ENCODE measurements at places on chromosomes 6 and 20.

DNA sequence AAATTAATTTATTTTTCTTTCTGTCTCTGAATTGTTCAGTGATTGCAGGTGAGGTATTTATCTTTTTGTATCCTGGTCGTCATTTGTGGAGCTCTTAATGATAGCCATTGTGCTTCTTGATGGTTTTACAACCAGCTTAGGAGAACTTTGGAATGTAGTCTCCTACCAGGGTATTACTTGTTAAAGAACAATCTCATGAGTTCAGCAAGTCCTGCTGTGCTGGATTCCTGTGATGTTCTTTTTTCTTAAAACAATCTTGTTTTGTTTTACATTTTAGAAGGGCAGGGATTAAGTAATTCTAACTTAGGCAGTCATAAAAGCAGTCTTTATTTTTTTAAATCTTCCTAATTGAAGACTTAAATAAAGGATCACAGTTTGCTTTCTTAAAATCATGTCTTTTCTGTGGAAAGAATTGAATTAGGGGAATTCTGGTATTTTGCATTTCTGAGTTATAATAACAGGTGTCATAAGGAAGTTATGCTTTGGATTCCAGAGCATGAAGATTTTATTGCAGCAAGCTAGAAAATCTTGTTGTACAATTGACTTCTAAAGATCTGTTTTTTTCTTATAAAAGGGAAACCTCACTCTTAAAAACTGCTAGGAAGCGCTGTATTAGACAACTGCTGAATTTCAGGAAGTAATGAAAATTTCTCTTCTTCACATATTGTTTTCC, 23.7 kb downstream of the RIOK1 start:
- DNase-seq: no peak

DNA sequence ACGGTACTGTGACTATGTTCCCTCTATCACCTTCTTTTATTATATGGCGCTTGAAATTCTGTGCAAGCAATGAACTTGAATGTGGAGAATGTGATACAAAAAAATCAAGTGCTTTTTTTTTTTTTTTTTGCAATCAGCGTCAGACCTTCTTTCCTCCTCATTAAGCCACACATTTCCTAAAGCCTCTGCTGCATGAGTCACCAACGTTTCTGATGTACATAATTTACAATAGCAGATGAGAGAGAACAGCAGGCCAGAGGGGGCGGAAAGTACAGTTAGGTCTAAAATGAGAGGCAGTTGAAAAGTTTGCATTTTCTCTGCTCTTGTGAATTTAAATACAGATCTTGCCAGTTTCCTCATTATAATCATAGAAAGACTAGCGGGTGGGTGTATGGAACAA, 114.6 kb upstream of the RIPOR2 start:
- no peak for DNase-seq

DNA sequence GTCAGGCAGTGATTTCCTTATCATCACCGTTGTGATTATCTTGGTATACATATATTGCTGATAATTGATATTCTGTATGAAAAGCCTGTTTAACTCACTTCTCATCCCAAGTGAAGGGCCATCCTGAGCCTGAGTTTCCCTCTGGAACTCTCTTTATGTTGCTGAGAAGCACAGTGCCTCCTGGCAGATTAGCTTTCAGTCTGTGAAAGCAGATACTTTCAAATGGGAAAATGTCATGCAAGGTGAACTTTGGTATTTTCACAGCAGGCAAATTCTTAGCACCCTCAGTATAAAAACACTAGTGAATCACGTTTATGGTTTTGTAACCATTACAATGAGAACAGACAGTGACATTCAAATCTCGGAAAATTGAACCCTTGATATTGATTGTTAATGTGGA, 151.6 kb downstream of the PRIM2 start:
- no peak for DNase-seq

- no peak for DNase-seq
Measured at GRCh38 chr6:38445925-38446324, 193.8 kb downstream of the BTBD9 start.

DNA sequence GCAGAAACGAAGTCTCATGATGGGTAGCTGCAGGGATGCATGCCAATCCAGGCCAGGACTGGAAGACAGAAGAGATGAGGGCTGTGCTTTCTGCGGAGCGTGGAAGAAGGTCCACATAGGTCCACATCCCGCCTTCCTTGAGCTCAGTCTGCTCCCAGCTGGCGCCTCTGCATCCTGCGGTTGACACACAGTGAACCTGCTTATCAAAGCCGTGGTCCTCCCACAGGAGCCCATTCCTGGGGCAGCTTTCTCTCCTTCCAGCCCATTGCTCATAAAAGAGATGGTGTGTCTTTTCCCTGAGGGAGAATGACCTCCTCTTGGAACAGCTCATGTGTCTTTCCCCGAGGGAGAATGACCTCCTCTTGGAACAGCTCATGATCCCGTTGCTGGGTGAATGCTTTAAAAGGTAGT, 225.4 kb downstream of the CDH4 start:
- DNase-seq: no peak

DNA sequence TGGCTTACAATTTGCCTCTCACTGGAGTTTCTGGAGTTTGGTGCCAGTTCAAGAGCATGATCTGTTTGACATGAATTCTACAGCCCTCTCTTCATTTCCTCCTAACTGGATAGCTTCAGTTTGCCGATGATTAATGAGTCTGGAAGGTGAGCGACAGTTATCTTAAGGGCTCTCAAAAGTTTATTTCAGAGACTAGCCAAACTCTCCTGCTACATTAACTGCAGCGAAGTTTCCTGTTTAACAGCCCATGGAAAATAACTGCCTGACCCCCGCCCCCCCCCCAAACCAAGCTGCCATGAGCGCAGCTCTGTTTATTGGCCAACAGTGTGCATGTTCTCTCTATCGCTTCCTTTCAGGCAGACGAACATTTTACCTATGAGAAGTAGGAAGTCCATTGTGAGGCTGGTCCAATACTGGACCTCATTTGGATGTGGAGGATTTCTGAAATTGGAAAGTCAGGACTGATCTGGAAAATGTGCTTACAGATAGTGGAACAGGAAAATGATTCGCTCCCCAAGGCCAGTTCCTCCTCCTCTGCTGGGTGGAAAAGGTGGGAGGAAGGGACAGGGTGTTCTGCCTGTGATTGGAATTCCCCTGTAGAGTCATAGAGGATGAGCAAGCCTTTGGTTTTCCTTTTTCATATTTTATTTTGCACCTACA, 522.2 kb upstream of the JAG1 start:
- DNase-seq: no peak

GRCh38 chr20:37360391-37361115, 14.6 kb downstream of the SRC start:
- DNase-seq: no peak

DNA sequence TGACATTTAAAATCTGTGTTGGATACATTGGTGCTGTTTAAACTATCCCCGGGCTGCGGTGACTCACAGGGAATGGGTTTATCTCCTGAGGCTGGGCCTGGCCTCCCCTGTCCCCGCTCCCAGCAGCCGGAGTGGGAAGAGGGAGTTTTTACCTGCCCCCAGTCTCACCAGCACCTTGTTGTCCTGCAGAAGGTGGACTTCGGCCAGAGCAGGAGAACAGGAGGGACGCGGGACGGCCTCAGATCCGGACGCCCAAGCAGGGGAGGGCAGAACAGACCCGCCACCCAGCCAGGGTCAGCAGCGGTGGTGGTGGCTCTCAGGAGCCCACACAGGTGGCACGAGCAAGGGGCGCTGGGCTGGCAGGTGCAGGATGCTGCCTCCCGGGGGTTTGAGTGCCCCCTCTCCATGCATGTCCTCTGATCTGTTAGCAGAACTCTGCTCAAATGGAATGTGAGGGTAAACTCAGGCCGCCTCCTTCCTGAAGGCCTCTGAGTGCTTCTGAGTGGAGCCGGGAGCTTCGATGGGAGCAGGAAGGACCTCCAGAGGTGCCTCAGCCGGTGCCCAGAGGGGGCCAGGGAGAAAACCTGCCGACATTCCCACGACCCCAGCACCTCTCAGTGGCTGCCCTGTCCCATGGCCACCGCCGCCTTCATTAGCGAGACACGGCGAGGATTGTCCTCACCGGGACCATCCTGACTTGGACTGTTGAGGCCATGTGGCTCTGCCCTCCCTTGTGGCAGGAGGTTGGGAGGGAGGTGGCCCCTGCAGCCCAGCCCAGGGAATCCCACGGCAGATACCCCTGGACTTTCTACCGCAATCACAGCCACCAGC, 43.4 kb upstream of the MRGBP start:
- no peak for DNase-seq

- no peak for DNase-seq
Measured at GRCh38 chr6:75049308-75049707, 156.5 kb downstream of the COL12A1 start.
